ENCODE measurements at places on chromosomes 3 and 15. TPM values are rescaled to one million over a fixed set of nuclear protein-coding genes. Genes with fewer than 3 reads are reported as not detected.

Gene ALPK3
- 114 TPM for total RNA-seq

Gene RTP3
- not detected for total RNA-seq

- DNase-seq = no peak
Measured at GRCh38 chr3:9916346-9916733, 558 bp upstream of the IL17RC start.

DNA sequence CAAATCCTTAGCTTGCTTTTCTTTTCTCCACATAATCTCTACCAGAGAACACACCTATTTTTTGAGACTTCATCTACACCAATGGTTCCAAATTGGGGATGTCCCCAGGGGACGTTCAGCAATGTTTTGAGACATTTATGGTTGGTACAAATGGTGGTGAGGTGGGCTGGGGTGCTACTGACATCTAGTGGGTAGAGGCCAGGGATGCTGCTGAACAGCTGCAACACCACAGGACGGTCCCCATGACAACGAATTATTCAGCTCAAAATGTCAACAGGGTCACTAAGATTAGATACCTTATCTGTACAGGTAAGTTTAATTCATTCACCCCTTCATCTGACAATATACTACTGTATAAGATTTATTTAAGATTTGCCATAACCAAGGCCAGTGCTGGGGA, 14.4 kb downstream of the GK5 start:
- no peak for DNase-seq

- no peak for DNase-seq
Measured at GRCh38 chr15:41693757-41694156, 33.6 kb downstream of the MGA start.

GRCh38 chr3:11596387-11596786, 47.3 kb downstream of the VGLL4 start:
- DNase-seq = no peak

DNA sequence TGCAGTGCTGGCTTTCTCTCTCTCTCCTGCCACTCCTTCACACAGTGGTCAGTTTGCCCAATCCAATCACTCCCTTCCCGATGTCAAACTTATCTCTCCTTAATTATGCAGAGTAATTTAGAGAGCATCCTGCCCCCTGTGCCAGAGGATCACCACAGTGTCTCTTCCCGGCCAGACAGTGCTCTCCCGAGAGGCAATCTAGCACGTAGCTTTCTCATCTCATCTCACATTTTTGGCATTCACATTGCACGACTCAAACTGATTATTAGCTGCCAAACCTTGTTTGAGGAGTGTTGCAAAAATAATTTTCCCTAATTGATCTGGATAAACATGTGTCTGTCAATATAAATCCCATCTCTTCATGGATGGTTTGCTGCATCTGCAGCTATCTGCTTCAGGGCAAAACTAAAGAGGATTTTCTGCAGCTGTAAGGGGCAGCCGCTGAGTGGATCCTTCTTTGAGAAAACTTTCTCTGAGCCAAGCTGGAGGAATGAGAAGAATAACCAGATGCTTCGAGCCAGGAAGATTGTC, 37.8 kb downstream of the SSUH2 start:
- no peak for DNase-seq

DNA sequence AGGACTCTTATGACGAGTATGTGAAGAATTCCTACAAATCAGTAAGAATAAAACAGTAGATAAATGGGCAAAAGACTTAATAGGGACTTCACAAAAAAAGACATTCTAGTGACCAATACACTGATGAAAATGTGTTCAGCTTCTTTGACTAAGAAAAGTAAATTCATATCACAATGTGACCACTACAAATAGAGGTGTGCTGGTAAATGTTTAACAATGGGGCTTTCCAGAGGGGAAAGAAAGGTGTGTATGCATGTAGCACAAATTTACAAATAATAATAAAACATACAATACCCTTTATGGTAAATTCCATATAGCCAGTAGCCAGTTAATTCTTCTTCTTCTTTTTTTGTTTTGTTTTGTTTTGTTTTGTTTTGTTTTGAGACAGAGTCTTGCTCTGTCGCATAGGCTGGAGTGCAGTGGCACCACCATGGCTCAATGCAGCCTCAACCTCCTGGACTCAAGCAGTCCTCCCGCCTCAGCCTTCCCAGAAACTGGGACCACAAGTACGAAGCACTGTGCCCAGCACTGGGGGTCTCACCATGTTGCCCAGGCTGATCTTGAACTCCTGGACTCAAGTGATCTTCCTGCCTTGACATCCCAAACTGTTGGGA, 17.5 kb upstream of the NMD3 start:
- no peak for DNase-seq

DNA sequence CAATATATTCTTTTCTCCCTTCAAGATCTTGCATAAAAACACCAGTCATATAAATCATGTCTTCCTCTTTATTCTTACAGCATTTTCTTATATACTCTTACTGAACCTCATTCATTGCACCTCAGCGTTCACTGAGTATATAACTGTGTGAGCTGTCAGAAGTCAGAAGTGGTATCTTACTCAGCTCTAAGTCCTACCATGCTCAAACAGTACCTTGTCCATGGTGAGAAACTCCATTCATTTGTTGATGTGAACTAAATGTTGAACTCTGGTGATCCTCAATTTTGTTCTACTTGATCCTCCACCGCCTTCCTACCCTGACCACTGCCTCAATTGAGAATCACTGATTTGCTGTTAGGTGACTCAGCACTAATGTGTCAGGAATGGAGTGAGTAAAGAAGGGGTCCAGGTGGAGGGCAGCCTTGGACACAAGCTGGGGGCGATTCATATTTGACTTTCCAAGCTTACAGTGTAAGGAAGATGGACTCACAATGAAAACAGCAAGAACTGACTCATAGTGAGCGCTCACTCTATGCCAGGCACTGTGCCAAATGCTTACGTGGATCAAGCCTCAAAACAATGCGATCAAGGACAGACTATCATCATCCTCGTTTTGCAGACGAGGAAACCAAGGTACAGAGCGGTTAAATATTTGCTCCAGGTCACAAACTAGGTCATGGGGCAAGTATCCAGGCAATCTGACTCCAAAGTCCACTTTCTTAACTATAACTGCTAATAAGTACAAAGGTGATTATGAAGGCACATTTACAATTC, 13.5 kb upstream of the ZFYVE19 start:
- DNase-seq = no peak

DNA sequence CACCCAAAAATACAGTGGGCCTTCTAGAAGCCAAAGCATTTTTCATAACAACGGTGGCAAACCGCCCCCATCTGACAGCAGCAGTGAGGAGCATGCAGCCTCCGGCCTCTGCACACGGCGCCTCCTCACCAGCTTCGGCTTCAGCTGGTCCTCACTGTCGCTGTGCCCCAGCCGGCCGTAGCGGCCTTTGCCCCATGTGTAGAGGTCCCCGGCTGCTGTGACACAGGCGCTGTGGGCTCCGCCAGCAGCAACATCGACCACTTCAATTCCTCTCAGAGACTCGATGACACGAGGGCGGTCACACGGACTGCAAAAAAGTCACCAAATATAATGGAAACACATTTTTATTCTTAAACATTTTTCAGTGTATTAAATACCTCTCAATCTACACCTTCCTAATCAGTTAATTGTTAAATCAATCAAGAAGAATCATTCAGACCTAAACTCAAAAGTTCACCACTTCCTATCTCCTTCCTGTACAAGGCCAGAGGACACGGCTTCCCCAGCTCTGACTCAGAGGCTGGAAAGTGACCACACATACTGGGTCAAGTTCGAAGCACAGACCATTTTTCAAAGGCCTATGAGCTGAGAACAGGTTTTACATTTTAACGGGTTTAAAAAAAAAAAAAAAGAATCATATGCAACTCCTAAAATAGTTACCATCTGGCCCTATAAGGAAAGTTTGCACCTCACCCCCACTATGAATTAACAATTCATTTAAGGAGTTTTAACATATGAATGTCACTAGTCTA, 33.6 kb upstream of the OCA2 start:
- no peak for DNase-seq

GRCh38 chr3:163481738-163482137, 1596.6 kb downstream of the SI start:
- DNase-seq = no peak

DNA sequence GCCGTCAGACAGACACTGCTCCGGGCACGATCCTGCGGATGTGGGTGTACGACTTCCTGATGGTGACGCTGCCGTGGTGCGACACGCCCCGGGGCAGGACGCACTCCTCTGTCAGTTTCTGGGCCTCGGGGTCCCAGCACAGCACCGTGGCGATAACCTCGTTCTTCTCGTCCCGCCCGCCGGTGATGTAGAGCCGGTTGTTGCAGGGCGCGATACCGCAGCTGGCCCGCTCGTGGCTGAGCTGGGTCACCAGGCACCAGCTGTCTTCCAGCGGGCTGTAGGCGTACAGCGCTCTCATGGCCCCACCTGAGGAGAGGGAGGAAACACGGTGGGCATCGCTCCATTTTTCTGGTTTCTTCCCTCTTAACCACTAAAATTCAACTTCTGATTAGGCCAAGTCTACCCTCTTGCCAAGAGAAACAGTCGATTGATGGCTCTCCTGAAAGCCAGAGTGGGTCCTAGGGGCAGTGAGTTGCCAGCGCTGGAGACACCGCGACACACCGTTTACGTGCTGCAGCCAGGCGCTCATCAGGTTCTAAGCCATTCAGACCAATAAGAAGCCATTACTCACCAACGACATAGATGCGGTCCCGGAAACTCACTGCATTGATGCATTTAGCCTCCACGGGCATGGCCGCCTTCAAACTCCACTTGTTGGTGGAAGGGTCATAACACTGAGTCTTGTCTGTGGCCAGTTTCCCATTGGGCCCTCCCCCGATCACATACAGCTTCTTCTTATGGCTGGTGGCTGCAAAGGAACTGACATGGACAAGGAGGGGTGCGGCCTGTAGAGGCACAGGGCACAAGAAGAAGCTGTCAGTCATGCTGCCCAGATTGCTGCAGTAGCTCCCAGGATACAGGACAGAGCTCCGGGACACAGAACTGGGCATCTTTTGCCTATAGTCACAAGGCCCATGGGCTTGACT, 63.3 kb downstream of the KLHL6 start:
- no peak for DNase-seq

DNA sequence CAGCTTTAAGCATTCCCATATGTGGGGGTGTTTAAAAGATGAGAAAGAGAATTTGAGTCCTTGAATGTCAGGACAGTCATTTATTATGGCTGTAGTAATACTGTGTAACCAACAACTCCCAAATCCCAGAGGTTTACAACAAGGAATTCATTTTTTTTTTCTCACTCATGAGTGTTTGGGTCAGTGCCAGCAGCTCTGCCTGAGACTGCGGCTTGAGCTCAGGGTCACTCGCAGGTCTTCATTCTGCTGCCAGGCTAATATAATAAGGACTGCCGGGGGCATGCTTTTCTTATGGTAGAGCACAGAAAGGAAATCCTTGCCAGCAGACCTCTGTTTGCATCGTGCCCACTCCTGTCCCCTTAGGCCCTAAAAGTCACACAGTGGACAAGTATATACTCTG, 277.9 kb upstream of the LMCD1 start:
- DNase-seq = peak; percentile 42

- DNase-seq = no peak
Measured at GRCh38 chr3:153621953-153622352, 459.9 kb downstream of the RAP2B start.

- peak; percentile 41 for DNase-seq
Measured at GRCh38 chr3:97910931-97911351, 61.3 kb downstream of the RIOX2 start.

Gene SLC9C1
- 1.7 TPM for total RNA-seq

- DNase-seq = no peak
Measured at GRCh38 chr3:78077842-78078241, 1037.9 kb downstream of the ROBO2 start.

Data from Right ventricle myocardium superior (tissue), 1 donor.